ENCODE measurements at places on chromosomes 16 and 17.

DNA sequence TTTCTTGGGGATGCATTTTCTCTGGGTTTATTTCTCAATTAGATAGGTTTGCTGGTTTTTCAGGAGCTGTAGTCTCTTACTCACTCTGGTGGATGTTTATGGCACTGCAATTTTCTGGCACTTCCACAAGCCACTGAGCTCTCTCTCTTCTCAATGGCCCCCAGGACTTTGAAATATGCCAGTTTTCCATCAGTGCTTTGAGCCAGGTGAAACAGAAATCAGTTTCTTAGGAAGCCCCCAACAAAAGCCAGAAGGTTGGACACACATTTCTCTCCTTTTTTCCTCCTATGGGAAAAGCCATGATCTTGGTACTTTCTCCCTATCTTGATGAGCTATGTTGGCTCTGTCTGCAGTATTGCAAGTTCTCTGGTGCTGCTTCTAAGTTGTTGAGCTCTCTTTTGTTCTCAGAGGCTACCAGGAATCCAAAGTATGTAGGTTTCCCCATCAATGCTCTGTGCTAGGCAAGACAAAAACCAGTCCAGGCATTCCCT, 90.7 kb upstream of the SMIM36 start:
- DNase-seq: peak; percentile 17

- no peak for DNase-seq
Measured at GRCh38 chr17:73308017-73308823, 3.6 kb downstream of the CDC42EP4 start.

DNA sequence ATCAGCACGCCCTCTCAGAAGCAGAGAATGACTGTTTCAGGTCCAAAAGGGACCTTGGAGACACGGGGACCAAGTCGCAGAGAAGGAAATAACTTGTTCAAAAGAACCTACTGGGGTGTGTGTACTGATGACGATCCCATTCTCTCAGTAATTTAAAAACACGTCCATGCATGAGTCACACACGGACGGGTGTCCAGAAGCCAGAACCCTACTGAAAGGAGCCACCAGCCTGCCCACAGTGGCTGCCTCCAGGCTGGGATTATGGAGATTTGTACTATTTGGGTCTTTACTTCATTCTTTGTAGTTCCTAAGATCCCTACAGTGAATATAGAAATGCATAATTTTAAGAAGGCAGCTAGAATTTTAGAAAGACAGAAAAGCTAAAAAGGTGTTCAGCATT, 27.8 kb downstream of the TMEM204 start:
- DNase-seq: no peak

- no peak for DNase-seq
Measured at GRCh38 chr17:50638606-50638965, 3.9 kb downstream of the ABCC3 start.

DNA sequence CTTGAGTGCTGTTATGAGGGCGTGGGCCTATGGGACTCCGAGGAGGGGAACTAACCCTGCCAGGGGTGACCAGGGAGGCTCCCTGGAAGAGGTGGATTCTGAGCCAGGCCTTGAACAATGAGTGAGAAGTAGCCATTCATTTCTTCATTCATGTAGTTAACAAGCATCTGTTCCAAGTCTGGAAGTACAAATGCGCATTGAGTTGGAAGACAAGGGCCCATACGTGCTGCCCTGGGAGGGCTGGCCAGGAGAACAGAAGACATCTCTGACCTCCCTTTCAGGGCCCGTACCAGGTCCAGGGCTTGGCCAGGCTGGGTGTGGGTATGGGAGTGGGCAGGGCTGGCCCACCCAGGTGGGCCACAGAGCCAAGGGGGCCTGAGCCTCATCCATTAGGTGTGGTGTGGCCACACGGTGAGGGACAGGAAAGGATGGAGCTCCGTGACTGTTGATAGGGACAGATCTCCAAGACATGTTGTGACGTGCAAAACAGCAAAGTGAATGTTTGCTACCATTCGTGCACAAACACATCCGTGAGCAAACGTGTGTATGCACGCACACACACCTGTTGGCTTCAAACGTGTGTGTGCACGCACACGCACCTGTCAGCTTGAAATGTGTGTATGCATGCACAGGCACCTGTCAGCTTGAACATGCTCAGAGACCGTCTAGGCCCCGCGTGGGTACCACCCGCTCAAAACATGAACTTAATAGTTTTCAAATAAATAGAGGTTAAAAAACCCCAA, 46.8 kb downstream of the ZDHHC7 start:
- DNase-seq: no peak

- DNase-seq: no peak
Measured at GRCh38 chr16:20598832-20599469, 22.8 kb upstream of the ACSM2B start.

- no peak for DNase-seq
Measured at GRCh38 chr16:35195864-35196216, 1736.4 kb downstream of the TP53TG3F start.

- DNase-seq: no peak
Measured at GRCh38 chr16:12411516-12411915, 392.2 kb downstream of the CPPED1 start.

- DNase-seq: no peak
Measured at GRCh38 chr17:13385481-13385911, 216.2 kb downstream of the HS3ST3A1 start.

DNA sequence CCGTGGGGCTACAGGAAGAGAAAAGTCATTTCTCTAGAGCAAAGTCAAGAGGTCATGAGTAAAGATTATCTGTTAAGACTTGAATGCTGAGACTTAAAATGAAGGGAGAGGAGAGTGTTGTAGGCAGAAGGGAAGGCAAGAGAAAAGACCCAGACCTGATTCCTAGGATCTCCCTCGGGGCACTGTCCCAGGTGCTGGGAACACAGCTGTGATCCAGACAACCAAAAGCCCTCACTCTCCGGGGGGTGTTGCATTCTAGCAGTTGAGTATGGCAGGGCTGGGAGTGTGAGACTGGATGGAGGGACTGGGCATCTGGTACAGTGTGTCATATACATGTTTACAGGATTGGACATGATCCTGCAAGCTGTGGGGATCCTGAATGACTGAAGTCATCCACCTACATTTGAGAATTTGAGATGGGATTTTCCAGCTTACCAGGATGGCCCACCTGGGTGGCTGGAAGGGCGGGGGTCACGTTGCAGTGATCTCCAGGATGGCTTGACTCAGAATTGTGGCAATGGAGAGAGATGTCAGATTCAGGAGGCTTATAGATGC, 29.1 kb downstream of the ARSG start:
- DNase-seq: no peak

DNA sequence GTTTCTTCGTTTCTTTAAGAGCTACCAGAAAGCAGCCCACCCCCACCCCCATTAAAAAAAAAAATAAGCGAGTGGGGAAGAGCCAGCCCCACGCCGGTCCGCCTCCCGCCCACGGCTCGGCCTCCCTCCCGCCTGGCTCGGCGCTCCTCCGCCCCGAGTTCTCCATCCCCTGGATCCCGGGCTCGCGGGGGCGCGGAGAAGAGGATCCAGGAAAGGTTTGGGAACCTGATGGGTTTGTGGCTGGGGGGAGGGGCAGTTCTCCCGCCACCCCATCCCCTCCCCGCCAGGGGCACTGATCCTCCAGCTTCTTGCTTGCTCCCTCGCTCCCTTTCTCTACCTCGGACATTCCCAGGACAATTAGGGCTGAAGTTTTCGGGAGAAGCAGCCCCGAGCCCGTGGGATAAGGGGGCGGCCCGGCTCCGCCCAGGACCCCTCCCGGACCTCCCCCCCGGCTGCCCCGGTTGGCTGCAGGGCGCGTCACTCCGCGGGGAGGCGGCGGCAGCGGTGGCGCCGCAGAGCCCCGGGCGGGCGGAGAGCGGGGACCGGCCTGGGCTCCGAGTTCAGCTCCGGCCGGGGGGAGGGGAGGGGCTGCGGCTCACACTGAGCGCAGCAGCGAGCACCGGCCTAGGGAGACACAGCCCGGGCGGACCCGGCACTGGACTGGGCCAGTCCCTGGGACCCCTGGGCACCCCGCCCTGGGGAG, 1.0 kb upstream of the SALL1 start:
- DNase-seq: no peak

- no peak for DNase-seq
Measured at GRCh38 chr17:2957631-2958286, 105.6 kb downstream of the OR1D5 start.

DNA sequence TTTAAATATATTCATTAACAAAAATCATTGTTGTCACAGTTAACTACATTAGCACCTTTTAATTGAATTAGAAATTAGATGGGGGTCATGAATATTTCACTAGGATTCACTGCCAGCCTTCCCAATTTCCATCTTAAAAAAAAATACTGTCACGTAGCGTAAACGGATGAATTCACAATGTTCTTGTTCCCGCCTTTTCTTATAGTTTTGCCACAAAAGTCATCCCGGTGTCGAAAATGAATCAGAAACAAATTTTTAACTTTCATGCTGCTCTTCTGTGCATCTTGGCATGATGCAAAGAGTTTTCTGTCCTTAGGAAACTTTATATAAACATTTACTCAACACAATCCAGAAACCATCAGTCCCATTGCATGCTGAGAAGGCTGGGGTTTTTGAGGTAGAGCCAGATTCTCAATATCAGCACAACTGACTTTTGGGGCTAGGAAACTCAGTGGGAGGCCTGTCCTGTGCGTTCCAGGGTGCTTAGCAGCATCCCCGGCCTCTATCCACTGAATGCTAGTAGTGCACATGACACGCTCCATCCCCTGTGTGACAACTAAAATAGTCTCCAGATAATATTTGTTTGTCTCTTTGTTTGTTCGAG, 252.9 kb upstream of the XYLT1 start:
- DNase-seq: no peak

- no peak for DNase-seq
Measured at GRCh38 chr16:47990676-47991075, 165.1 kb downstream of the ABCC12 start.

- no peak for DNase-seq
Measured at GRCh38 chr17:76899414-76899813, 31.2 kb downstream of the MGAT5B start.

GRCh38 chr17:9670596-9670995, 25.3 kb downstream of the USP43 start:
- no peak for DNase-seq

- DNase-seq: no peak
Measured at GRCh38 chr16:50306287-50306686, 39.9 kb downstream of the ADCY7 start.

- DNase-seq: peak; percentile 63
Measured at GRCh38 chr16:2339521-2340484, 725 bp downstream of the ABCA3 start.

GRCh38 chr16:79293836-79294460, 306.6 kb downstream of the MAF start:
- no peak for DNase-seq
